NCI-H82 (cell line): ENCODE measurements at places on chromosomes 2 and 18.

DNA sequence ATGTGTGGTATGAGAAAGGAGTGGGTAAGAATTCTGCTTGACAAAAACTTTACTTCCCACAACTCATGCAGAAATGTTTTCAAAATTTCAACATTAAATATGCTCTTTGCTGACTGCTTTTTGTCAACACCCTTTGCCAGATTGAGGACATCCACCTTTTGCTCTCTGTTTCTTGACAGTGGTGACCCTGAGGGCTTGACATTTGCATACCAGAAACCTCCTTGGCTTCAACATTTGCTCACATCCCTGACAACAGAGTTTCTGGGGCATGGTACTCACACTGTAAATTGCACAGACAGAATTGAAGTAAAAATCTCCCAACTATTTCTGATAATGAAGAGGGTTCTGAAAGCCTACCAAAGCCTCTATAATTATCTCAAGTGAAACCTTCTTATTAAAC, 95.7 kb downstream of the RND3 start:
- no peak for DNase-seq

GRCh38 chr18:47595831-47596501, 334.5 kb downstream of the SMAD2 start:
- DNase-seq, result peak; percentile 75

- DNase-seq, result no peak
These were observed 224.8 kb downstream of the FAM210A start for GRCh38 chr18:13501543-13501887.

DNA sequence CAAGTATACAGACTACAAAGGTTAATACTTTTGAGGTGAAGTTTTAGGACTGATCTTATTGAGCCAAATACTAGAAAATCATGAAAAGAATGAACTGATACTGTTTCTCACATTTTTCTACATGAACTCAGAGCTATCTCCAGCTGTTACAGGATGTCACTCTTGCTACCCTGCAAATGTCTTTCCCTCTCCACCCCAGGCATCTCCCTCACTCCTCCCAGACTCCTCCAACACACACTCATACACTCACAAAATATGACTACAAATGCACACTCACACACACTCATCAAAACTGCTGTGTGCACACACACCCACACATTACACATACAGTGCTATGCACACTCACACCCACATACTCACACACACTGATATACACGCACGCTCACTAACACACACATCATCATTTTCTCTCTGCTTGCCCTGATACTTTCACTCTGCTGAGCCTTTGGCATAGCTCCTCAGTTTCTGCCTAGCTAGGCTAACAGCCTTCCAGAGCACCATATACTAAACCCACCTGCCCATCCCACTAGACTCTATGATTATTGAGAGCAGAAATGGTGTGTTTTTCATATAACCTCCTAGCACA, 273.3 kb downstream of the CD226 start:
- DNase-seq, result no peak

DNA sequence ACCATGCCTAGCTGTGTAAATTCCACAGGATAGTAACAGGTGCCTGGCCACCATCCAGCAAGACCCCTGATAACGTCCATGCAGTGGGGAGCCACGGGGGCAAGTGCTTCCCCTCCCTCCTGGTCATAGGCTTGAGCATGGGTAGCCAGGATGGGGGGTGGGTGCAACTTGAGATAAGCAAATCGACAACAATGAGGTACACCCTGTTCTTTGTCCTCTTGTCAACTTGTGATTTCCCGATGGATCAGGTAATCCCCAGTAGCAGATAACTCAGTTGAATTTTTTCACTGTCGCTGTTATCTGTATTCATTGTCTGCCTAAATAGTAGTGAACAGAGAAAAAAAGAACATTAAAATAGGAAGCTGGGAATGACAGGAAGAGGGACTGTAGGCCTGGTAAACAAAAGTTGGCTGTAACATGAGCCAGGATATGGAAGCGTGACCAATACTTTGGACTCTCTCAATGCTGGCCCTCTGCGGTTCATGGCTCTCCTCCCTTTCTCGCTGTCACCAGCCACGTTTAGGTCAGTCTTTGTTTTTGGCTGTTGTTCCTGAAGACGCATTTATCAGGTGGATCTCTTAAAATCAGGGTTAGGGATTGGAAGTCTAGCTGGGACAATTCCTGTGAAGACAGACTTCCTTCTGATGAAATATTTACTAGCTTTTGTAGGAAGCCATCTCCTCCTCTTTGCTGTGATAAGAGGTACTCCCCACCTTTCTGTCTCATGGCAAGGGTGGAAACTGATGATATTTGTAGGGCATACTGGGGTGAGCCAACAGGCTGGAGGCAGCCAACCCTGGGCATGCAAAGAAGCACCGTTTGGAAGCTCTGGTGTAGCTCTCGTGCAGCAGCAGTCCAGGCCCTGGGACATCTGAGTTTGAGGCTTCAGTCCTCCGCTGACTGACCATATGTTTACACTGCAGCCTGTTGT, 42.4 kb downstream of the TCF7L1 start:
- DNase-seq, result no peak

DNA sequence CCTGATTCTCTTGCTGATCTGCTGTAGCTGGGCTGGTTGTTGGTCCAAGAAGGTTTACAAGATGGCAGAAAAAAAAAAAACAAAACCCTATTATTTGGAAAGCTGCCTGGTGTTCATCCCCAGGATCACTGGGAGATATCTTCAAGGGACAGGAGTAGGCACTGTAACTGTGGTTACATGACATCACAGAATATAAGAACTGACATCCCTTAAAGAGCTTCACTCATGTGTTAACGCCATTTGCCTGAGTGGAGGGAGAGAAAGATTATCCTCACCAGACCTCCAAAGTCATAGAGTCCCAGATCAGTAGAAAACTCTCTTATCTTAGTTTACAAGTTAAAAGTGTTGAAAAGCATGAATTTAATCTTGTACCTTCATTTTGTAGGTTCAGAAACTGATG, 95.3 kb upstream of the BZW1 start:
- no peak for DNase-seq

DNA sequence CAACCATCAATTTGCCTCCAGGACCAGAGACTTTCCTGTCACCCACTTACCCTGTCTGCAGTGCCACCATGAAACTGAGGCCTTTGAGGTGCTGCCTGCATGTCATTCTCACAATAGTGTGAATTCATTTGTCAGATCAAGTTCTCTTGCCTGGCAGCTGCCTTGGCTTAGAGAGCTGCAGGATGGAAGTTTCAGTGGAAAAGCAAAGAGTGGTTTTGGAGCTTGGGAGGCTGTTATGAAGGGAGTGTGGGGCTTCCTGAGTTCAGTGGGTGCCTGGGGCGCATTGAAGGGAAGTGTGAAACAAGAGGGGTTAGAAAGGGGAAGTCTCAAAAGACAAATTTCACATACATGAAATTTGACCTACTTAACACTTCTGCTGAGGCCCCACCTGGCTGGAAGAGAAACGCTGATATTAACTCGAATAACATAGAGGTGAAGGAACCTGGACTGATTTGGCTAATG, 7.9 kb upstream of the LBH start:
- no peak for DNase-seq

DNA sequence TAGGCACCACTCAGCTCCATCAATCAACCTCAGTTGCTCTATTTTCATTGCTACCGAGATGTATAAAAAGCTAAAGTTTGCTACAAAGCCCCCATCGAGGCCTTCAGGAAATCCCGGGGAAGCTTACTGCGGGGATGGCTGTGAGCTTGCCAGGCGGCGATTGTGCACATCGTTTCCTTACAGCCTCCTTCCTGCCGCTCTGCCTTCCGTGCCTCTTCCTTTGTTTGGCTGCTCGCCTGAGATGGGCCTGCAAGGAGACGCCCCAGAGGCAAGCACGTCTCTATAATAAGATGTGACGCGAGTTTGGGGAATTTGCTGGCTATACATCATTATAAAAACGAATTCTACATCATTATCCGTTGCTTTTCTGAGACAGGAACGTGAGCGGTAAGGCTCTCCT, 41.6 kb downstream of the DHRS9 start:
- DNase-seq, result no peak

DNA sequence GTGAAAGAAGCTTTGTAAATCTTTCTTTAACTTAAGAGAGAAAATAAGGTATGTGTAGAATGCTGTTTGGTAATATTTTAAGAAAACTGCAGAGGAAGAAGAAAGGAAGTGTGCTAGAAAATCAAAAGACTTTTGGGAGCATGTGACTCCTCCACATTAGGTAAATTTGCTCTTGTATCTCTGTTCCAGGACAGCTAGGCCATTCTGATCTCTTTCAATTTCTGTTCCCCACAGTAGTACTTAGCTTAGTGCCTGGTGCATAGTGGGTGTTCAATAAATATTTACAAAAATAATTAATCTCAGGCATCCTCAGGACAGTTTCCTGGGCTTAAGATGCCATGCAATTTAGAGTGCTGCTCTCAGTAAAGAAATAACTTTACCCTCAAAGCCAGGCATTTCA, 105.0 kb downstream of the GPD2 start:
- no peak for DNase-seq

DNA sequence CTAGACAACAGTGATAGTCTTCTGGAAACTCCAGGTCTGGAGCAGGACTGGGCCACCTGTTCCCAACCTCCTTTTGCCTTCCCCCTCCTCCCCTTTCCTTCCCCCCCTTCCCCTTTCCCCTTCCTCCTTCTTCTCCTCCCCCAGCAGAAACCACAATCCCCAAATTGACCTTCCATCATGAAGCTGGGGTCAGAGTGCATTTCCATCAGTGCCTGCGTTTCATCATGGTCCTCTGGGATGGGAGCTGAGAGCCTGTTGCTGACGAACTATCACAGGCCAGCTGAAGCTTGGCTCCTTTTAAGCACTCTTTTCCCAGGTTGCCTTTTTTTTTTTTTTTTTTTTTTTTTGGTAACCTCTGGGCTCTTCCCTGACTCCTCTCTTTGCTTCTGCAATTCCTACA, 52.6 kb upstream of the SMAD2 start:
- DNase-seq, result no peak

DNA sequence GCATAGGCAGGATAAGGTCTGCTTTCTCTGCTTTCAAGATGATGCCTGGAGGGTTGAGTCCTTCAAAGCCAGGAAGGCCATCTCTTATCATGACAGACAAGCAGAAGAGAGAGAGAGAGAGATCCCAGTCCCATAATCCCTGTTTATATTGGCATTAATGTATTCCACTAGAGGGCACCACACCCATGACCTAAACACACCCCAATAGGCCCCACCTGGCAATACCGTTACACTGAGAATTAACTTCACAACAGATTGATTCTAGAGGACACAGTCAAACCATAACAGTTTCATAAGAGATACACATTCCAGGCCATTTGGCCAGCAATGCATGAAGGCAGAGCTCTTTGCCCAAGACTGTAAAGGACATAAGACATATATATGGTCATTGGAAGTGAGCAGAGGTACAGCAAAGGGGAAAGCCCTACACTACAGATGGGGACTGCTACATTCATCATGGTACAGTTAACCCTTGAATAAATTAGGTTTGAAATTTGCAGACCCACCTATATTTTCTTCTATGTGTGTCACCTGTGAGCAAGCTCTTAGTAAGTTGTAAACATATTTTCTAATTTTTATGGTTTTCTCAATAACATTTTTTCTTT, 1516.1 kb downstream of the RPIA start:
- DNase-seq, result peak; percentile 47

DNA sequence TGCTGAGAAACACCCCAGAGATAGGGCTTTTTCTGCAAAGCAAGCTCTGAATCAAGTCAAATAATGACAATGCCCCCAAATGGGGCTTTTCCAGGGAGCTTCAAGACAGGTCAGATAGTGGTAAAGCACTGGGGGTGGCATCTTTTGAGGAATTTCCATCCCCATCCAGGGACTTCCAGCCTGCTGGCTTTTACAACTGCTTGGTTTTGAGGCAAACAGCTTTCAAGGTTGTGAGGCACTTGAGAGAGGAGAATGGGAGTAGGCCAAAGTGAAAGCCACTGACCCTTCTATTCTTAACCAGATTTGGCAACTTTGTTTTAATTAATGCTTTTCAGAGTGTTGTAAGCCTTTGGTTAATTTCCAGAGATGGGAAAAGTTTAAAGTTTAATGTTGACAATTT, 762.0 kb upstream of the POU3F3 start:
- DNase-seq, result no peak

DNA sequence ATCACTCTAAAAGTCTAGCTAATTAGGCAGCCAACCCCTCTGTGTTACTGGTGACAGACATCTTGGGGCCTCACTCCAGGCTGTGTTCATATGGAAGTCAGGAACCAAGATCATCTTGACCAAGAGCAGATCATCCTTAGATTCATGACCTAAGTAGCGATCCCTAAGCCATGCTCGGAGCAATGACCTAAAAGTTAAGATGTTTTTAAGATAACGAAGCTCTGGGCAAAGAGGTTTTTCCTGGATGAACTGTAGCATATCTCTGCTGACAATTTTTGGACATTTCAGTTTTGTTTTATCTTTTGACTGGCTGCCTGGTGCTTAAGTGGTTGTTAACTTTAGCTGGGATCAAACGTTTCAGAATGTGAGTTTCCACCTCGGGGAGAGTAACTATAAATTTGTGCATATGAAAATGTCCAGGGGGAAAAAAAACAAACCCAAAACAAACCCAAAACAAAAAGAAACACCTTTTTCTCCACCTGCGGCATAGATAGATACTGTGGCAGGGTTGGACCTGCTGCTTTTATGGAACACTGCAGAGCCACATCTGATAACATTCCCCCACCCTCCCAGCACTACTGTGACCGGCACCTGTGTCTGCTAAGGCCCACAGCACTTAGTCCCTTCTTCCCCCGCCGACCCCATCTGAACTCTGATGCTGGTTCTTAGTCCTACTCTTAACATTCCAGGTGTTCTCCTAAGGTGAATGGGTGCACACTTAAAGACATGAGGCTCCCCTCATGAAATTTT, 45.5 kb downstream of the EPAS1 start:
- peak; percentile 66 for DNase-seq

DNA sequence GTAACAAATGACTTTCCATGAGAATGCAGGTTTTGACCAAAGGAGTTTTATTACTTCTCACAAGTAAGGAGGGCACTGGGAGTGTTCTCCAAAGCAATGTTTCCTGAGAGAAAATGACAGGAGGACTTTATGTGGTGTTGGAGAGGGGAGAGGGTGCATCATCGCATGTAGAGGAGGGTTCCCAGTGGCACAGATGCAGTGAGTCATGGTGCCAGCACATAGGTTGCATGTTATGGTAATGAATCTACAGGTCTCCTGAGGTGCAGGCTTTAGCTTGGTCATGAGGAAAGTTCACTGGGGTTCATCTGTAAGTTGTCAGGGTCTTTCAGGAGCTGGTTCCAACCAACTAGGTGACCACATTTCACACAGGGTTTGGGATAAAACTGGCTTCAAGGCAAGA, 30.4 kb downstream of the NAT8 start:
- DNase-seq, result no peak

DNA sequence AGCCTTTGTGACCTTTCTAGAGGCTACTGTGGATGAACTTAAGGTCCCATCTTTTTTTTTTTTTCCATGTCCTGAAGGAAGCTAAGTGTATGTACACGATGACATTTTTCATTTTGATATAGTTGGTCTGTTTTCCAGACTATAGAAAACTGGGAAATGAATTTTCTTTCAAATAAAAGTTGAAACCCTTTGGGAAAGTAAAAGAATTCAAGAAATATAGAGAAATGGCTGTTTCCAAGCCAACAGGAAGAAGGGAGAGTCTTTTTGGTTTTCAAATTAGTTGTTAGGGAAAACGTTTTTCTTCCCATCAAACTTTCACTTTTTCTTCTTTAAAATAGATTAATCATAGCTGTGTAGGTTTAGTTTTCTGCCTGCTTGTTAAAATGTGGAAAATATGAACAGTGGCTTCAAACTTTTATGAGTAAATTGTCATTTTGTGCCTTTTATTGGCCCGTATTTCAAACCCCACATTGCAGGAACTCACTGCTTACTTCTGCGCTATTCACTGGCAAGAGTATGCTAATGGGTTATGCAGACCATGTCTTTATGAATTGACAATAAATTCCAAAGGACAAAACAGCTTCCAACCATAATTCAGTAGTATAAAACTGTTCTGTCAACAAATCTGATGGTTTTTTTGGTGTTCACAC, 27.7 kb upstream of the LYPD1 start:
- DNase-seq, result no peak
